Left kidney (tissue), 8 donors: ENCODE measurements at places on chromosomes 11 and 22. TPM values are rescaled to one million over a fixed set of nuclear protein-coding genes. Genes with fewer than 3 reads are reported as not detected.
A peak's percentile ranks its signal among the peaks of the same experiment; 100 is the strongest.

NPAS4 gene
- 0.55 TPM for polyA plus RNA-seq

MYEOV gene
- 5.0 TPM for polyA plus RNA-seq

CHST1 gene
- 11.1 TPM for polyA plus RNA-seq

ASPHD2 gene
- 4.4 TPM for polyA plus RNA-seq

- DNase-seq: no peak
These were observed 19.5 kb upstream of the SLC22A12 start for GRCh38 chr11:64571410-64572091.

DNA sequence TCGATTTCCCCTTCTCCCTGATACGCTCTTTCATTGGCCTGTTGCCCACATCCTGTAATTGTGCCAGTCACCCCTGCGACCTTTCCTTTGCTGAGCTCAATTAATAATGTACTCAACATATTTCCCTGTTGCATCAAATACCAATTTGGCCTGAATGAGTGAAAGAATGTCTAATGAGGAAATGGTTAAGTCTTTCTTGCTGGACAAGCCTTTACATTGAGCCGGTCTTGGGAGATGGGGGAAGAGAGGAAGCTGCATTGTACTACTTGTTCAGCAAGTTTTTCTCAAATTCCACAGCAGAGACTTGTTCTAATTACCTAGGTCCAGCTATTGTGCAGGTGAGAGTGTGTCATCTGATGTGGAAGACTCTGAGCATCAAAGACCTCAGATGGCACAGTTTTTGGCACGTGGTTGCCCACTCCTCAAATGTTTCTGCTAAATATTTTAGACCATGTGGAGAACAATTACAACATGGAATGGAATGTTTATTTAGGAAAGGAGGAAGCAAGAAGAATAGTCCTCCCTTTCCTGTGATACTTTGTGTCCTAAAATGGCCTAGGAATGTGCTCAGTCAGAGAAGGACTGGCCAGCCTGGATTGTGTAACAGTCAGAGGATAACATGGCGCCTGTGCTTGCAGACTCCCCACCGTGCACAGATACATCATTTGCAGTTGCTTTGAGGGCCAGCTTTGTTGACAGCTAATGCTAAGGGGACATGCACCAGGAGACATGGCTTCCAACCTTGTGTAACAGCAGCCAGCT lies 129.5 kb upstream of the E2F8 start:
- DNase-seq: peak; percentile 14

DNA sequence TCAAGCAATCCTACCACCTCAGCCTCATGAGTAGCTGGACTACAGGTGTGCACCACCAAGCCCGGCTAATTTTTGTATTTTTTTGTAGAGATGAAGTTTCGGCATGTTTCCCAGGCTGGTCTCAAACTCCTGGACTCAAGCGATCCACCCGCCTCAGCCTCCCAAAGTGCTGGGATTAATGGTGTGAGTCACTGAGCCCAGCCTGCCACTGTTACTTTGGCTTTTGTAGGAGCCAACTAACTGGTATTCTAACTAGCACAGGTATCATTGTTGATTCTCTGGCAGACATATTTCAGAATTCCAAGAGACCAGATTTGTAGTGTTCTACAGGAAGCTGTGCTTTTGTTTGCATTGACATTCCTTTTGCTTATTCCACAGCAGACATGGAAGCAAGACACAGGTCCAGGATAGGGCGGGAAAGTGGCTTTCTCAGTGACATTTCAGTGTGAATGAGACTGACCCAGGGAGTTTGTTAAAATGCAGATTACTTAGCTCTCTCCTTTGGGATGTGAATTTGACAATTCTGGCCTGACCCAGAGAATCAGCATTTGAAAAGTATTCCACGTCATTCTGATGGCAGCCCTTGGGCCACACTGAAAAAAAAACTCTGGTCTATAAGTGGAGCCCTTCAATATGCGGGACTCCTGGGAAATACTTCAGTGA lies 52.2 kb upstream of the PAX6 start:
- no peak for DNase-seq
